ENCODE measurements at places on chromosomes 12 and 14.

DNA sequence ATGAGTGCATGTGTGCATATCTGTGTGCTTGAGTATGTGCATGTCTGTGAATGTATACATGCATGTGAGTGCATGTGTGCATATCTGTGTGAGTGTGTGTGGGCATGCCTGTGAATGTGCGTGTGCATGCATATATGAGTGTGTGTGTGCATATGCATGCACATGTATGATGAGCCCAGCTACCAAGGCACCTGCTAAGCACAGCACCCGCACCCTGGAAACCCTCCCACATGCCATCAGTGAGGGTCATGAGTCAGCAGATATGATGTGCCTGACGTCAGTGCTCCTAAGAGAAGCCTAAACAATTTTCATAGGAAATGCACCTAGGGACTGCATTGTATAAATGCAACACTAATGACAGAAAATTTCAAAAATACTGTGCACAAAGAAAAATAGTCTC is 151.1 kb downstream of the KIF26A start:
- no peak for DNase-seq

DNA sequence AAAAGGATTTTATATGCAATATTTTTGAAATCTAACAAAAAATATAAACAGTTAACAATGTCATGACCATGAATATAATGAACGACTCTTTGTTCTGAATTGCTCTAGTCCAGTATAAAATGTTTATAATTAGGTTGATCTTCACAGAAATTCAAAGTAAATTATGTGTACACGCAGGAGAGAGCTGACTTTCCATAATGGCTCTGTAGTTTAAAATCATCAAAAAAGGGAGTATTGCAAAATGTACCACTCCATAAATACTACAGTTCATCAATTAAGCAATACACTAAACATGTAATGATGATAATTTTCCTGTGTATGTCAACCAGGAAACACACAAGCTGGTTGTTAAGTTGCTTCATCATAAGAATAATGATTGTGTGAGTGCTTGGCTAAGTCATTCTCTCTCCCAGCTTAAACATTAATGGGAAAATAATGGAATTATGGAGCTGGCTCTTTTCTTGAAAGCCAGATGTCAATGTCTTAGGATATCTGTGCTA is 189.5 kb upstream of the PLEKHG7 start:
- peak; percentile 45 for DNase-seq

DNA sequence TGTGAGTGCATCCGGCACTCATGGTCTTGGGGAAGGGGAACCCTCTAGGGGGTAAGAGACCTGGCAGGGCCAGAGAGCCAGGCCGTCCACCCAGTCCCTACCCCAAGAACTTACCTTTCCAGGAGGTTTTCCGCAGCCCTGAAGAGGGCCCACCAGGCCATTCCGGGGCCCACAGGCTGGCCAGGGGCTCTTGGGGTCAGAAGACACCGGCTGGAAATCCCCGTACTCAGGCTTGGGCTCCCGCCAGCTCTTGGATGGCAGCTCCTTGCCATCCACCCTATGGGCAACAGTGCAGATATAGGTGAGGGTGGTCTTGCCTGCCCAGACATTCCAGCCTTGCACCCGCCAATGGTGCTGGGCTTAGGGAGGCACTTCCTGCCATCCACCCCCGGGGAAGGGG is 34.6 kb downstream of the NCKAP5L start:
- DNase-seq = no peak

DNA sequence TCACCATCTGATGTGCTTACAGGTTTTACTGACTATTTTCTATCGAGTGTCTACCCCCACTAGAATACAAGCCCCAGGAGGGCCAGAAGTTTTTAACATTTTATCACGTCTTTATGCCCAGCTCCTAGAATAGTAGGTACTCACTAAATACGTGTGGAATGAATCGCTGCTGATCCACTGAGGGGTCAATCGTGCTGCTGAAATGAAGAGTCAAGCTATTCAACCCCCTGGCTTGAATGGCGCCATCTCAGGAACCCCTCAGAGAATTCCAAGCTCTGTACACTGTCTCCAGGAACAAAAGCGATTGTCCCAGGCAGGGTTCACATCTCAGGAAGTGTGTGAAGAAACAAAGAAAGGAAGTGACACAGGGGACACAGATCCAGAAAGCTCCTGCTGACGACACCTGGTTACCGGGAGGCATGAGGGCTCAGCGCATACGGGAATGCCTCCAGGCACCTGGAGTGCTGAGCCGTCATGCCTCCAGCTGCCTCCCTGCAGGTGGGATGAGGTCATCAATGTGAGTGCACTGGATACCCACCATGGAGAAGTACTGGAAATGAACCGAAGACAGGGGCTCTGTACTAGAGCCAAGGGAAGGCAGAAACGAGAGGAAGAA is 45.6 kb downstream of the PITPNM2 start:
- peak; percentile 35 for DNase-seq

All from kidney tubule cell (primary cell).